Ovary (tissue), 10 donors: ENCODE measurements at places on chromosomes 12 and 14. TPM values are rescaled to one million over a fixed set of nuclear protein-coding genes. Genes with fewer than 3 reads are reported as not detected.

GRCh38 chr12:111029305-111029704 lies 108.9 kb upstream of the MYL2 start:
- DNase-seq: no peak

- peak; percentile 74 for DNase-seq
Observed at GRCh38 chr12:20369305-20370013, 1.1 kb downstream of the PDE3A start.

Gene POTEG
- not detected for polyA plus RNA-seq

DNA sequence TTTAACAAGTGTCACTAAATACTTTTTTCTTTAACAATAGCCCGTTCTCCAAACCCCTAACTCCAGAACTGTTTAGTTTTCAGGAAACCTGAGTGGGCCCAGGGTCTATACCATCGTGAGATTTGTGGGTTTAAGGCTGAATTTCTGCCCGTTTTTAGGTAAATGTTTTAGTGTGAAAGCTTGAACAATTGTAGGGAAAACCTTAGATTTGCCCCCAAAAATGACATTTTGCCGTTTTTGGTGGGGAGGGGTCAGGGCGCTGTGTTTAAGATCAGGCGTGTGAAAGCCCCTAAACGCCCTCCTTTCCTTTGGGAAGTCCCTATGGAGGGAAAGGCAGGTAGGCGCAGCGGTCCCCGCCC lies 320 bp upstream of the PRPF39 start:
- no peak for DNase-seq

Gene IRAK3
- polyA plus RNA-seq: 1.8 TPM

Gene MYF5
- not detected for polyA plus RNA-seq

GRCh38 chr14:94378527-94379290 lies 9.7 kb downstream of the SERPINA1 start:
- DNase-seq: no peak

DNA sequence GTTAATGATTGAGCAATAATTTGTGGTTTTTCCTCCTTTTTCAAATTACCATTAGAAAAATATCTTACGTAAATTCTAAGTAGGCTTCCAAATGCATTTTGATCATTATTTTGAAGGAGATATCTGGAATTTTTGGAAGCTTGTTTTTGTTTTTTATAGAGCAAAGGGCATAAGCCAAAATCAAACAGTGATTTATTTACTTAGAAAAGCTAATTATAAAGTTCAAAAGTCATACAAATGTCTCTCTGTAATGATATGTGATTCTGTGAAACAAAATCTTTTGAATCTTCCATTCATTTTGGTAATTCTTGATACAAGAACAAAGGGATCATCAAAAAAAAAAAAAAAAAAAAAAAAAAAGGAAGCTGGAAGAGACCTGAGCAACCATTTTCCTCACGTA lies 416.8 kb downstream of the ETNK1 start:
- DNase-seq: no peak

Gene ABCD2
- polyA plus RNA-seq: 0.05 TPM

DNA sequence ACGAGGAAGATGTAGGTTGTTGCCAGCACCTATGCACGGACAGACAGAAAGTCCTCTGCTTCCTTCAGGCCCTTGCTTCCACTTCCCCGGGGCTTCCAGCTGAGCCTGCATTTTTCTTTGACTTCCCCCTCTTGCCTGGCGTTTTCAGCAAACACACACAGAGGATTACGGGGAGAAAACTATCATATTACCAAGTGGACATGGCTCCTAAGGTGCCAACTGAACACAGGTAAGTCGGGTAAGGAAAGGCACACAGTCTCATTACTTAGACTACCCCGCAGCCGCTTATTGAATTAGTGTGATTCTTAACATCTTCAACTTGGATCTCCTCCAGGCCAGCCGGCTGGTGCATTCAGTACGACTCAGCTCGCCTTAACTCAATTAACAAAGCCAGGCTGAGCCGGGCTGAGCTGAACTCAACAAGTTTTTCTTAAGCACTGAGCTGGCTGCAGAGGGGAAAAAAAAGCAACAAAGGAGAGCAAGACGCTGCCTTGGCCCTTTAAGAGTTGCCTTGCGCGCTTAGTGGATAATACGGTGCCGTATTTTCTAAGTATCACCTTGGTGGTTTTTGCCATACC lies 19.2 kb upstream of the MAP1LC3B2 start:
- DNase-seq: no peak

DNA sequence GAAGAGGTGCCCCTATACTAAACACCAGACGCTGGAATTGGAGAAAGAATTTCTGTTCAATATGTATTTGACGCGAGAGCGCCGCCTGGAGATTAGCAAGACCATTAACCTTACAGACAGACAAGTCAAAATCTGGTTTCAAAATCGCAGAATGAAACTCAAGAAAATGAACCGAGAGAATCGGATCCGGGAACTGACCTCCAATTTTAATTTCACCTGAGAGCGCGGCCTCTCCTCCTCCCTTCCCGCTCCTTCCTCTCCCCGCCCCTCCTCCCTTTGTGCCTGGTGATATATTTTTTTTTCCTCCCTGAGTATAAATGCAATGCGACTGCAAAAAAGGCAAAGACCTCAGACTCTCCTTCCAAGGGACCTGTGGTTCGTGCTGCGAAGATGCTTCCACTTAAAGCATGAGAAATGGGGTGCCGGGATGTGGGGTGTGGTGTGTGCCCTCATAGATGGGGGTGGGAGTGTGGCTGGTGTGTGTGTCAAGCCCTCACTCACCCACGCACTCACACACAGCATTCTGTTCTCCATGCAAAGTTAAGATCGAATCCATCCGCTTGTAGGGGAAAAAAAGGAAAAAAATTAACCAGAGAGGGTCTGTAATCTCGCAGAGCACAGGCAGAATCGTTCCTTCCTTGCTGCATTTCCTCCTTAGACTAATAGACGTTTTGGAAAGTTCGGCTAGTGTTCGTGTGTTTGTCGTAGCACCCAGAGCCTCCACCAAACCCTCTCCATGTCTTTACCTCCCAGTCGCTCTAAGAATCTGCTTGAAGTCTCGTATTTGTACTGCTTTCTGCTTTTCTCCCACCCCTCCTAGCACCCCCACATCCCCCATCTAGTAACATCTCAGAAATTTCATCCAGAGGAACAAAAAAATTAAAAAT lies 4.5 kb downstream of the HOXC10 start:
- no peak for DNase-seq

- no peak for DNase-seq
Observed at GRCh38 chr12:25764409-25764808, 194.1 kb upstream of the RASSF8 start.

GRCh38 chr12:26188641-26189040 lies 6.7 kb upstream of the SSPN start:
- no peak for DNase-seq

Gene TSPAN19
- not detected for polyA plus RNA-seq

Gene A2ML1
- polyA plus RNA-seq: 0.22 TPM

GRCh38 chr12:27387473-27387872 lies 54.8 kb downstream of the BMAL2 start:
- DNase-seq: no peak

DNA sequence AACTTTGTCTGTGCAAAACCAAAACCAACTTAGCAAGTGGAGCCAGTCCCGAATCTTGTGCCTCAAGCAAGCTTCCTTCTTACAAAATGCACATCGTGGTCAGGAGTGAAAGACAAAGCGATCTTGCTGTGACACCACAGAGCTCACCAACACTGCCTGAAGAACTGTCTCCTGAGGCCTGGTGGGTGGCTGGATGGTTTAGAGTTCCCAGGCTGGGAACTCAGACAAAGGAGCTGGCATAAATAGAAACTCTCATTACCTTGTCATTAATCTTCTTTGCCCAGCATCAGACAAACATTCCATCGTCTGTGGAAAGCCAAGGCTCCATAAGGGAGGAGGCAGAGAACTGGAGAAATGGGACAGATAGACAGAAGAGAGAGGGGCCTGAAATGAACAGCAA lies 144.8 kb downstream of the KCNA5 start:
- DNase-seq: no peak

GRCh38 chr14:103633391-103633790 lies 4.4 kb downstream of the KLC1 start:
- DNase-seq: no peak
